ENCODE measurements at places on chromosomes 11 and 22.

- peak; percentile 64 for DNase-seq
These were observed 8.0 kb upstream of the FIBIN start for GRCh38 chr11:26985943-26986342.

DNA sequence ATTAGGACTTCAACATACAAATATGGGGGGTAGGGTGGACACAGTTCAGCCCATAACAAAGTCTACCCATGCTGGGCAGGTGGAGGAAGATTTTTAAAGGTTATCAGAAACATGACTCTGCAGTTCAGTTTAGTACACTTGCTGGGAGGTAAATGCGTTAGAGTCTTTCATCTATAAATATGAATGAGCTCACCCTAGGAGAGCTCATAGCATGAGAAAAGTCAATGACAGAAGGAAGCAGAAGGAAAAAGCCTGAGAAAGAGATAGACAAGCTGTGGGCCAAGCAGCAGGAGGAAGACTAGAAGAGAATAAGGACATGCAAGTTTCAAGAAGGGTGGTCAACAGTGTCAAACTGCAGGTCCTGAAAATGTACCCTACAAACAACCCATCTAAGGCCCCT is 27.0 kb upstream of the FSHB start:
- no peak for DNase-seq

- DNase-seq = no peak
These were observed 65.9 kb upstream of the BLID start for GRCh38 chr11:122181893-122182292.

DNA sequence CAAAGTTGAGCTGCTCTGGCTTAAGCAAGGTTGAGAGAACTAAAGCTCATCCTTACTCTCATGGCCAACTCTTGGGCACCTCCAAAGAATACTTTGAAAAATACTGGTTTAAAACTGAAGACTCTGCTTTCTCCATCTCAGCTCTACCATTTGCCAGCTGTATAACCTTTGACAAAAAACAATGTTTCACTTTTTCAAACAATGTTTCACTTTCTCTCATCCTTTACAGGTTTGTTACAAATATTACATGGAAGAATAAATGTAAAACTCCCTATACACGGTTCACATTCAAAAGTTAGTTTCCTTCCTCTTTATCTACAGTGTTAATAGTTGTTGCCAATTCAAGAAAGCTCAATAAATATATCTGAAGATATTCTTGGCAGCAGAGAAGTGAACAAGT is 19.2 kb downstream of the AMBRA1 start:
- no peak for DNase-seq

- DNase-seq = no peak
These were observed 669 bp downstream of the RPL27A start for GRCh38 chr11:8683115-8683807.

DNA sequence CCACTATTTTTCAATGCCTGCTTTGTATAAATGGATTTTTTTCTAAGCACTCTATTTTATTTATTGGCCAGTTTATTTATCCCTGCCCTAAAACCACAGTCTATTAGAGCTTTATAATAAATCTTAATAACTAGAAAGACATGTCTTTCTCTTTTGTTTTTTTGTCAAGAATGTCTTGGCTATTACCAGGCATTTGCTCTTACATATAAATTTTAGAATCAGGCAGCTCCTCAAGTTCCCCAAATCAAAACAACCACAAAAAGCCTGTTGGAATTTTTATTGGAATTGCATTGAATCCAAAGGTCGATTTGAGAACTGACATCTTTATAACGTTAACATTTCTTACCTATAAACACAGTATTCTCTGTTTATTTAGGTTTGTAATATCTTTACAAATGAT is 85.8 kb upstream of the SC5D start:
- DNase-seq = peak; percentile 8

DNA sequence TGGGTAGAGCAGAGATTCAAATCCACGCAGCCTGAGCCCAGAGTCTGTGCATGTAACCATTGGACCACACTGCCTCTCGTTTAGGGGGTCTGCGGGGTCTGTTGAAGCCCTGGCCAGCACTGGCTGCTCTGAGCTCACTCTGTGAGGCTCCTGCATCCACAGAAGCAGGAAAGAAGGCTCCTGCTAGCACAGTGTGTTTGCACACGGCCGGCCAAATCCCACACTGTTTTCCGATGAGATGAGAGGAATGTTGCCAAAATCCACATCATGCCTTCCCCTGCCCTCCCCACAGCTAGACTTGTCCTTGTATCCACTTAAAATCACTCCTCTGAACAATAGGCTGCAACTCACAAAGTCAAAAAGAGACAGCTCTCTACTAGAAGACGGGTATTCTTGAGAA is 10.6 kb upstream of the SLC22A12 start:
- no peak for DNase-seq

- DNase-seq = no peak
These were observed 157.3 kb upstream of the BDNF start for GRCh38 chr11:27857588-27857987.

- no peak for DNase-seq
These were observed 80.8 kb downstream of the SHANK2 start for GRCh38 chr11:71171576-71171975.

DNA sequence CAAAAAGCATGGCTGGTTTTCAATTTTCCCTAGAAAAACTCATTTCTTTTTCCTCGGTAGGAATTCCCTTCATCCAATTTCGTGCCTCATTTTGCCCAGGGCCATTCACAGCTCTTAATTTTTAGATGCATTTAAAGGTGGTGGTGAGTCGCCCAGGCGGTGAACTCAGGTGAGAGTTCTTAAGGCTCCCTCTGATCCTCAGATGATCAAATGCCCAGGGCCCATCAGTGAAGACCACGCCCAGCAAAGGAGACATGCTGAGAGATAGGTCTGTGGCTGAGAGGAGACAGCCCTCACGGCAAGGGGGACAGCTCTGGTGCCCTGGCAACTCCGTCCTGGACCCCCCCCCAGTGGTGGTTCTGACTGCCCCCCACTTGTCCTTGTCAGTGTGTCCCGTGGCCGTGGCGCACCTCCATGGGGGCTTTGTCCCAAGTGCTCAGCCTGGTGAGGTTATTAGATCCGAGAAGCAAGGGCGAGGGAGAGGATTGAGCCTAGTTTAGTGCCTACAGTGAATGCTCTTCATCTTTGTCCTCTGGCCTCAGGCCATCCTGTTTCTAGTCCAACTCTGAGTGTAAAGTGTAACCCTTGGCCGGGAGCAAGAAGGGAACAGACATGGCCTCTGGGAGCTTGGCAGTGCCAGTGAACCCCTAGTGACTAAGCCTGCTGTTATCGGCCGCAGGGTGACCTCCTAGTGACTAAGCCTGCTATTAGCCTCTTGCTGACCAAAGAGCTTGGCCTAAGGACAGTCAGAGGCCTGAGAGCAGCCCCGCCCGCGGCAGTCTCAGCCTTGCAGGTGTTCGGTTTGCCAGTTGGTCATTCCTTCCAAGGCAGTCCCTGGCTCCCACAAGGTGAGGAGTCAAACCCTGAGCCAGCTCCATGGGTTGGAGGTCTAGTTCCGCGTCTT is 83.5 kb downstream of the CTTN start:
- DNase-seq = peak; percentile 16

Measured in AG10803 (cell line).